Amniotic stem cell (primary cell): ENCODE measurements at places on chromosomes 4 and X.

GRCh38 chr4:39637586-39638353, 895 bp downstream of the SMIM14 start:
- DNase-seq: peak; percentile 48

GRCh38 chr4:133147921-133148689, 989 bp upstream of the PCDH10 start:
- no peak for DNase-seq

DNA sequence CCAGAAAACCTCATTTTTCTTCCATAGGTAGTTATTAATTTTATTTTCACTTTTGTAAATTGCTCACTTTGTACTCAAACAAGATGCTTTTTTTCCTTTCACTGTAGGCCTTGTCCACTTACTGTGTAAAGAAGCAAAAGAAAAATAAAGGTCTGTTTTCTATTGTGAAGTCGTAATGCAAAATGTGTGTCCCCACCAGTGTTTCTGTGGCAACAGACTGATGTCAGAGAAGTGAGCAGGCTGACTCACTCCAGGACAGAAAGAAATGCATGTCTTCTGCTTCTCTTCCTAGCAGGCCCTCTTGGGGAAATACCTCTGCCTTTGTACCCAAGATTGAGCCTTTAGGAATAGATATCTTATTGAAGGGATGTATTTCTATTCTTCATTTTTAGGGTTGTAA, 30.3 kb downstream of the INPP4B start:
- DNase-seq: peak; percentile 45

- no peak for DNase-seq
Measured at GRCh38 chrX:39309721-39310152, 508.5 kb downstream of the MID1IP1 start.

DNA sequence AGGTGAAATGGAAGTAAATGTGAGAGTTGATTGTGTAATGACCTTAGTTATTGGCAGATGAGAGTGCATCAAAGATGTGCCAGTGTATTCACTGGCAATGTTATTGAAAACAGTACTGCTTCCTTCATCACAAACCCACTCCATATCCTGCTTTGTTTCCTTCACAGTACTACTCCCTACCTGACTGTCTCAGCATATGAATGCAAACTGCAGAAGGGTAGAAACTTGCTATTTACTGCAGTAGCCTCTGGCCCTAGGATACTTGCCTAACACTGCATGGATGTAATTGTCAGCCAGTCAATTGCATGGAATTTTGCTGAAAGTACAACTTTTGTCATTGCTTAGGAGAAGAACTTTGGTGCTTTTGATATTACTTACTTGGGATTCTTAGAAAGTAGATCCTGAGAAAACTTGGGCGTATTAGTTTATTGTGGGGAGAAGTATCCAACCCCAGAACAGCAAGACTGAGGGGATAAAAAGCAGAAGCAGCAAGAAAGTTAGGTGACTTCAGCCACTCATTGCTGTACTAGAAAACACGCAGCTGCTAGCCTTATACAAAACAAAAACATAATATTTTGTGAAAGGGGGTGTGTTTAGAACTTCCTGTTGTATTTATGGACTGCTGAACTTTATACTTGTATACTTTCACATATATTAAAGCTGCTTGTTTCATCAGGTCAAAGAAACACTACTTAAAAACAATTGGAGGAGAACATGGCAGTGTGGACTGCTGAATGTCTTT, 219.0 kb downstream of the CCNG2 start:
- no peak for DNase-seq

DNA sequence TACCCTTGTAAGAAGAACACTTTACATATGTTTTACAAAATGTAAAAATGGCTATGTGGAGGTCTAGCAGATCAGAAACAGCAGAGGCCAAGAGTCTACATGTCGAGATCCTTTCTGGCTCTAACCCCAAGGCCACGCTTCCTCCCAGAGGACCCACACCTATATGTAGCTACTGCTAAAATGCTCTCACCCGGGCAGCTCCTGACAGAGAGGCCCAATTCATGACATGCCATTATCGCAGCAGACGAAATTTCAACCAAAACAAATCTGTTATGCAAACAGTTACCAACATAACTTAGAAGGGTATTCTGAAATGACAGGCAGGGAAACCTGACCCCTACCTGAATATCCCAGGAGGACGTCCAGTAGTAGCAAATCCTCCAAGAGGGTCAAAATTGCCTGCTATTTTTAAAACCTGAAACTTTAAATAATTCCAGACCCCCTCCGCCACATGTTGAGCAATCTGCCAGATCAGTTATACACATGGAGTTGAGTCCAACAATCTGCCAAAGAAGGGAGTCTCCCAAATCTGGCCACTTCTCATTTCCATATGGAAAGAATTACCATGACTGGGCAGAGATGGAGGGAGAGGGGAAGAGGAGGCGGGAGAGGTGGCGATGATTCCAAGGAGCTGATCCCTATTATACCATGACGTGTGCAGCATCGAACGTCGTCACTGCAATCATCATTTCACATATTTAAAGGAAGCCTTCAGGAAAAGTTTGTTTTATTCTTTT, 192.9 kb upstream of the TBL1X start:
- DNase-seq: no peak

GRCh38 chrX:22742174-22742573, 257.6 kb upstream of the DDX53 start:
- no peak for DNase-seq

- no peak for DNase-seq
Measured at GRCh38 chrX:69038816-69039215, 126.4 kb downstream of the PJA1 start.

DNA sequence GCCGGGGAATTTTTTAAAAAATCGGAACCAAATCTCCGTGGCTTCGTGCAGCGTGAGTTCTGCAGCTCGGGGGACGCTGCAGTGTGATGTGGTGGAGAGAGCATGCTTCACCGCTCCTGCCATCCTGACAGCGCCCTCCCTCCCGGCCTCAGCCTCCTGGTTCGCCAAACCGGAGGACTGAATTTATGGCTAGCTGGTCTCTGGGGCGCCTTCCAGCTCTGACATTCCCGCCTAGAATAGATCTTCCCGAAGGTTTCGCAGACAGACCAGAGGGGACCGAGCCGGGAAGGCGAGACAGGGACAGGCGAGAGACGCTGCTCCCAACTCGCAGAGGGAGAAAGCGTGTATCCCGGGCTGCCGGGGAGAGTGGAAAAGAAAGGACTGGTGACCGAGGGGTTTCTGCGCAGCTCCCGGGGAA, 25.9 kb downstream of the HOPX start:
- DNase-seq: no peak

- DNase-seq: no peak
Measured at GRCh38 chrX:139842326-139843185, 90.3 kb downstream of the ATP11C start.

DNA sequence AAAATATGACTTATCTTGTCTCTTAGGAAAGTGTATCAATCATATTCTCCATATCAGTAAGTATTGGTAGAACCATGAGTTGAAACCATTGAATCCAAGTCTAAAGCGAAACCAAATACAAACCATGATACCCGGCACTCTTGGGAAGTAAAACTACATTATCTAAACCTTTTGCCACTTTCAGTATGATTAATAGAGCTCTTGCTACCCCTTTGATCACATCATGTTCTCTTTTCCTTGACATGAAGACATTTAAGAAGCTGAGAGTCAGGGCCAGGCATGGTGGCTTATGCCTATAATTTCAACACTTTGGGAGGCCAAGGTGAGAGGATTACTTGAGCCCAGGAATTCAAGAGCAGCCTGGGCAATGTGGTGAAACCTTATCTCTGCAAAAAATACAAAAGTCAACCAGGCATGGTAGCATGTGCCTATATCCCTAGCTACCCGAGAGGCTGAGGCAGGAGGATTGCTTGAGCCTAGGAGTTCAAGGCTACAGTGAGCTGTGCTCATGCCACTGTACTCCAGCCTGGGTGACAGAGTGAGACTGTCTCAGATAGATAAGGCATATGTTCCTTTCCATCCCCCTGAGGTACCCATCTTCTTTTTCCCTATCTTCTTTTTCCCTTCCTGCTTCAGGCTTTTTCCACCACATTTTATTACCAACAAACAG, 45.4 kb downstream of the CEP135 start:
- no peak for DNase-seq

GRCh38 chr4:114785570-114785969, 187.0 kb downstream of the UGT8 start:
- no peak for DNase-seq

DNA sequence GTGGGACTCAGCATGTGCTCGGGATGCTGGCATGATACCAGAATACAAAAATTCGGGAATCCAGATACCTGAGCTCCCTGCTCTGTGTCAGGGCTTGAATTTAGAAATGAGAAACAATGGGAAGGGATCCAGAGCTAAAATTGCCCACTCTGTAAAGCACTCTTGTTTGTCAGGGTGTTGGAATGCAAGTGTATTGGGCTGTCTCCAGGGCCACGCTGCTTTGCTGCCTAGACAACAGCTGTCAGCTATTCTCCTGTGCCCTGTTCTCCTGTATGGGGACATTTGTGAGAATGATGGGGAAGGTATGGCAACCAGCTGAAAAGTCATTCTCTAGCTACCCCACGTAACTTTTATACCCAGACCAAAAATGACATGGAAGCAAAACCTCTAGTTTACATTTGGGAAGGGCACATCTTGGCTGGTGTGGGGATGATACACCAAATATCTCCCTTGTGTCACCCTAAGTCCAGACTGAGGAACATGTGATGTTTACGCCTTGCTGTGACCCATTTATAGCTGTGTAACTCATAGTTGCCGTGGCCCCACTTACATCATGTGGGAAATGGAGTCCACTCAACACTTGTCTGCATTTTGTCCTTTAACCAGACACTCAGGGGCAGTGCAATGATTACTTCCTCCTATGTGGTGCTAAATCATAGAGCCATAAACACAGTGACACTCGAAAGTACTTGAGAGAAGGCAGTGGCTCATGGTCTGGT, 46.6 kb downstream of the SMPX start:
- no peak for DNase-seq

DNA sequence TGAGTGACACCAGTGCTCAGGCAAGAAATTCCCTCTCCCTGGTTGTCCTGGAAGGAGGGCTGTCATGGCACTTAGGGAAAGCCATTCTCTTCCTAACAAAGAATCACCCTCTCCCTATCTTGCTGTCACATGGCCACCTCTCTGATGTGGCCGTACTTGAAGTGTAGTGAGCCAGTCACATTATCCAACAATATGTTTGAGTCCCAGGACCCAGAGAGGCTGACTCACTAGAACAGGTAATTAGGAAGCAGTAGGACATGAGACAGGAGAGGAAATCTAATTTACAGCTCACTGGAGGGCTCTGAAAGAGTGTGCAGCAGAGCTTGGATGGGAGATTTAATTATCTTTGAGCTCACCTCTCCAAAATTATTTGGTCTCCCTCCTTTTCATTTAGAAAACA, 299.1 kb downstream of the ARHGAP24 start:
- no peak for DNase-seq

- no peak for DNase-seq
Measured at GRCh38 chrX:14232688-14233087, 203.0 kb upstream of the GEMIN8 start.

DNA sequence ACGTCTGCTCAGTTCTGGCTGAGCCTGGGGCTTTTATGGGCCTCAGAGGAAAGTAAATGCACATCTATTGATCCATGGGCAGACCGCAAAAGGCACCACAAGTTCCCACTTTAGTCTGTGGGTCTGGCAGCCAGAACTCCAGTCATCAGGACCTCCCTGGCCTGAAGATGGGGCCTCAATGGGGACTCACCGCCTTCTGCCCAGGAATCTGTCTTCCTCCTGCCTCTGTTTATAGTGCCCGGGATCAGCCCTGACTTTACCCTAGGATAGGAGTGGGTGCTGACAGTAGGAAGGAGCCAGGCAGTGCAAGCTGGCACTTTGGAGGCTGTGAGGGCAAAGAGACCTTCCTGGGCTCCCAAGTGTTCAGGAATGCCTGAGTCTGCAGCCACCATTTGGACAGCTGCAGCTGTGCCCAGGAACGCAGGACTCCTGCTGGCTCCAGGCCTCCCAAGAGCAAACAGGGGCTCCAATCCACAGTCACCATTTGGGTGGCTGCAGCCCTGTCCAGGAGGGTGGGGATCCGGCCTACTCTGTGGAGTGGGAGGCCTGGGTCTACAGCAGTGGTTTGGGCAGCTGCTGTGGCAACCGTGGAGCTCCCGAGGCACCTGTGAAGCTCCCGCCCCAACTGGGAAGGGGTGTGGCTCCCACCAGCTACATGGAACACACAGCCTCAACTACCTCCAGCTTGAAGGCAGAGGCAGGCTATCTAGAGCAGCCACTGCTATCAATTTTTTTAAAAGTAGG, 1440.9 kb upstream of the ADGRL3 start:
- DNase-seq: no peak

DNA sequence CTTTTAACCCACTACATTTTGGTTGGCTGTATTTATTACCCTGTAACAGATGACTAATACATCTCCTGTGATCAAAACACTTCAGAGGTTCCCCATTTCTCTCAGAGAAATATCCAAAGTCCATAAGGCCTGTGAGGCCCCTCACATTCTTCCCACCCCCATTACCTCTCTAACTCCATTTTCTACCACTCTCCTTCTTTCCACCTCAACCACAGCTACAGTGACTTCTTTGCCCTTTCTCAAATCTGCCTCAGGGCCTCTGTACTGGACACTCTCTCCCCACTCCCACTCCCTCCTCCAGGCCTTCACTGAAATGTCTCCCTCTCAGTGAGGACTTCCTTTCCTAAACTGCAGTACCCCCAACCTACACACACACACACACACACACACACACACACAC, 8.4 kb upstream of the TMEM144 start:
- no peak for DNase-seq

GRCh38 chrX:39560271-39560670, 537.5 kb downstream of the BCOR start:
- no peak for DNase-seq

GRCh38 chr4:42871671-42872290, 20.7 kb upstream of the GRXCR1 start:
- DNase-seq: no peak
